ENCODE measurements at places on chromosomes 6 and 20.

- no peak for DNase-seq
These were observed 29.3 kb downstream of the GCM1 start for GRCh38 chr6:53119349-53119748.

- DNase-seq = no peak
These were observed 583.4 kb downstream of the BCKDHB start for GRCh38 chr6:80689716-80690395.

GRCh38 chr6:55664591-55665587 lies 85.9 kb upstream of the HMGCLL1 start:
- DNase-seq = no peak

GRCh38 chr6:142323377-142323776 lies 21.6 kb downstream of the ADGRG6 start:
- DNase-seq = no peak

DNA sequence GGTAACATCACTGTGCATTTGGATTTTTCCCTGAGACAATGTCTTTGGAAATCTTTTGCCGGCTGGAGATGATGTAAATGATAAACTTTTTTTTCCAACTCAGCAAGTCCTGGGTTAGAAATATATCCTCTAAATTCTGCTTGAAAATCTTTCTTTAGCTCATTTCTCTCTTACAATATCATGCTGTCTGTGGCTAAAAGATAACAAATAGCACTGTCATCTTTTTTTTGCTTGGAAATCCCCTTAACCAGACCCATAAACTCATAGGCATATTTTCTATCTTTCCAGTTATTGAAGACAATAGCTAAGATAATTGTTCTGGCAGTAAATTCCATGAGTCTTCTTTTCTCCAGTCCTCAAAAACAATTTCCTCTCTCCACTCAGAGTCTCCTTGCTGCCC lies 481.5 kb downstream of the NKAIN2 start:
- DNase-seq = no peak

GRCh38 chr20:20837574-20838021 lies 125.2 kb upstream of the RALGAPA2 start:
- DNase-seq = peak; percentile 42

DNA sequence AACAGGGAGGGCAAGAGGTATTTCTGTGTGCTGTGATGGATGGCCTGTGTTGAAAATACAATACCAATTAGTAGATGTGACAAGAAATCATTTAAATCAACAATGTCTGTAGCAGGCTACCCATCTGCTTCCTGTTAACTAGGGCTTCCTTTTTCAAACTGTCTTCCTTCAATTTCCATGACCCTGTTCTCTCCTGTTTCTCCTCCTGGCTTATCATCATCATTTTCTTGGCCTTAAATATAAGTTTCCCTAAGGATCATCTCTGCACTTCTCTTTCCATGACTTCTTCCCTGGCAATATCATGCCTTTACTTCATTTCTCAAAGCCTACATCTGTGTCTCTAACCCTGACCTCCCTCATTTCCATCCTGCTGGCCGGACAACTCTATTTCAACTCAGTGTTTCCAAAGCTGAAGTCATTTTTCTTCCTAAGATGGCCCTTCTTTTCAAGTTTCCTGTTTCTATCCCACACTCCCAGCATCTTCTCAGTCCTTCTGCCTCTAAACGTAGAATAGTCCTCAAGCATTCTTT lies 18.2 kb downstream of the ZC2HC1B start:
- no peak for DNase-seq

- DNase-seq = no peak
These were observed 3.1 kb downstream of the NCOA7 start for GRCh38 chr6:125793863-125794262.

GRCh38 chr6:135567375-135568083 lies 70.0 kb upstream of the AHI1 start:
- no peak for DNase-seq

DNA sequence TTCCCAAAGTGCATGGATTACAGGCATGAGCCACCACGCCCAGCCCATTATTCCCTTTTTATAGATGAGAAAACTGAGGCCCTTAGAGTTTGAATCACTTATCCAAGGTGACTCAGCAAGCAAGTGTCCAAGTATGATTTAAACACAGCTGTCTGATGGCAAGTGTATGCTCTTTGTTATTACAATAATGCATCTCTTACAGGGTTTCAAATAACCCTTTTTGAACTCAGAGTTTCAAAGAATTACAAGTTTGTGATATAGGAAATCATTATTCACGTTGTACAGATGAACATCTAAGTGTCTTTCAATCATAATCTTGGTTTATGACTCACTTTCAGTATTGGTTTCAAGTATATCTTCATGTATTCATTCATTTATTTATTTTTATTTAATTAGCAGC lies 63.0 kb downstream of the CD83 start:
- DNase-seq = no peak

- DNase-seq = no peak
These were observed 79.8 kb downstream of the GINS1 start for GRCh38 chr20:25487306-25487705.

DNA sequence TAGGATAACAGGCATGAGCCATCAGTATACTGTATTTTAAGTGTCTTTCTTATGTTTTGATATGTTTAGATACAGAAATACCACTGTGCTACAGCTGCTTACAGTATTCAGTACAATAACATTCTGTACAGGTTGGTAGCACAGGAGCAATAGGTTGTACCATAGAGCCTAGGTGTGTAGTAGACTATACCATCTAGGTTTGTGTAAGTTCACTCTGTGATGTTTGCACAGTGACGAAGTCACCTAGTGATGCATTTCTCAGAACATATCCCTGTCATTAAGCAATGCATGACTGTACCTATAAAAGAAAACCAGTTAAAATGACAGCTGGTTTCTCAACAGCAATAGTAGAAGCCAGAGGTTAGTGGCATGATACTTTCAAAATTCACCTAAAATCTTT lies 3.0 kb upstream of the ZBTB24 start:
- DNase-seq = no peak

GRCh38 chr6:38192011-38192410 lies 372.5 kb downstream of the ZFAND3 start:
- no peak for DNase-seq

DNA sequence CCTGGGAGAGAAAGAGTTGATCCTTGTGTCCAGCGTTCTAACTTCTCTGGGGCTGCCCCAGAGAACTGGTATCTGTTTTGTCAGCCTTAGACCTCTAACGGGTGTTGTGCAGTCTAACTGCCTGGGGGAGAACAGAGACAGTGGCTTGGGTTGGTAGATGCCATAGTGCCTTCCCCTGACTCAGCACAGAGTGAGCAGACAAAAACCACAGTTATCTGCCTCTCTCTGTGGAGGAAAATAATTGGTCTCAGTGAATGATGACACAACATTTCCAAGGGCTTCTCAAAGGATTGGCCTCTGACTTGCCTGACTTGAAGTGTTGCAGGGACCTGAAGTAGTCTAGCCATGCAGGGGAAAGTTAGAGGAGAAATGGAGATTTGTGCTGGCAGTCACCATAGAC lies 226.2 kb upstream of the MAN1A1 start:
- no peak for DNase-seq

DNA sequence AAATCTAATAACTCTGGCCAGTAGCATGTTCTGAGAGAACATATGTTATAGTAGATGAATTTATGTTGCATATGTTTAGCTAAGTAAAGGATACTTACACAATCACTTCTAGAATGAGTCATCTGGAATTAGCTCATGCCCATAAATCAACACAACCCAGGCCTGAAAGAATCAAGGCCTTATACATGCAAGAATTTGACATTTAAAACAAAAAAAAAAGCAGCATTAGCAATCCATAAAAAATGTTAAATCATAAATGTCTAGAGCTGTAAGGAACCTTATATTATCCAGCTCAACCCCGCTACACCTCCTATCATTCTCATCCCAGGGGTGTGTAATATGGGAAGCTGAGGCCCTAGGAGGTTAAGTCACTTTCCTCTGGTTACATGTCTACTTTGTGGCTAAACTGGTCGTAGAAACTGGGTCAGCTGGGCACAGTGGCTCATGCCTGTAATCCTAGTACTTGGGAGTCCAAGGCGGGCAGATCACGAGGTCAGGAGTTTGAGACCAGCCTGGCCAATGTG lies 105.2 kb upstream of the CARMIL1 start:
- no peak for DNase-seq

DNA sequence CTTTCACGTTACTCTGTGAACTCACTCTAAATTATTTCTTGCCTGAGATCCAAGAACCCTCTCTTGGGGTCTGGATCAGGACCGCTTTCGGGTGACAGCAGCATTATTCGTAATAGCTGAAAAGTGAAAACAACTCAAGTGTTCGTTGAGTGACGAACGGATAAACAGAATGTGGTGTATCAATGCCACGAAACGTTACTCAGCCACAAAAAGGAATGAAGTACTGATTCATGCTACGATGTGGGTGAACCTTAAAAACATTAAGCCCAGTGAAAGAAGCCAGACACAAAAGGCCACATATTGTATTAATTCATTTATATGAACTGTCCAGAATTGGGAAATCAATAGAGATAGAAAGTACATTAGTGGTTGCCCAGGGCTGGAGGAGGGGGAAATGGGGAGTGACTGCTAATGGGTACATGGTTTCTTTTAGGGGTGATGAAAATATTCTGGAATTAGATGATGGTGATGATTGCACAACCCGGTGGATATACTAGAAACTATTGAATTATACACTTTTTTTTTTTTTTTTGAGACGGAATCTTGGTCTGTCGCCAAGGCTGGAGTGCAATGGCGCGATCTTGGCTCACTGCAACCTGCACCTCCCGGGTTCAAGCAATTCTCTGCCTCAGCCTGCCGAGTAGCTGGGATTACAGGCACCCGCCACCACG lies 8.4 kb downstream of the PTGIS start:
- DNase-seq = no peak
